ENCODE measurements at places on chromosomes 4 and X.

- no peak for DNase-seq
Observed at GRCh38 chr4:107951551-107951950, 20.2 kb downstream of the CYP2U1 start.

- DNase-seq: no peak
Observed at GRCh38 chr4:168740691-168741090, 243.8 kb downstream of the PALLD start.

- DNase-seq: no peak
Observed at GRCh38 chr4:91127831-91128230, 1000.6 kb downstream of the CCSER1 start.

- no peak for DNase-seq
Observed at GRCh38 chr4:166104623-166105022, 231.6 kb downstream of the TLL1 start.

- DNase-seq: no peak
Observed at GRCh38 chr4:104859601-104860237, 287.0 kb upstream of the TET2 start.

- no peak for DNase-seq
Observed at GRCh38 chr4:146255874-146256273, 41.5 kb downstream of the REELD1 start.

Measured in stimulated activated CD4-positive, alpha-beta T cell treated with anti-CD3 and anti-CD28 coated beads, Interleukin-2, amount 100 ng/mL, for 4 hours (primary cell).